Testis (tissue), 5 donors: ENCODE measurements at places on chromosomes 1 and 21. TPM values are rescaled to one million over a fixed set of nuclear protein-coding genes. Genes with fewer than 3 reads are reported as not detected.
A peak's percentile ranks its signal among the peaks of the same experiment; 100 is the strongest.

The FAM72A gene
- 4.9 TPM for total RNA-seq

- no peak for DNase-seq
Measured at GRCh38 chr1:100387657-100388350, 35.5 kb downstream of the CDC14A start.

DNA sequence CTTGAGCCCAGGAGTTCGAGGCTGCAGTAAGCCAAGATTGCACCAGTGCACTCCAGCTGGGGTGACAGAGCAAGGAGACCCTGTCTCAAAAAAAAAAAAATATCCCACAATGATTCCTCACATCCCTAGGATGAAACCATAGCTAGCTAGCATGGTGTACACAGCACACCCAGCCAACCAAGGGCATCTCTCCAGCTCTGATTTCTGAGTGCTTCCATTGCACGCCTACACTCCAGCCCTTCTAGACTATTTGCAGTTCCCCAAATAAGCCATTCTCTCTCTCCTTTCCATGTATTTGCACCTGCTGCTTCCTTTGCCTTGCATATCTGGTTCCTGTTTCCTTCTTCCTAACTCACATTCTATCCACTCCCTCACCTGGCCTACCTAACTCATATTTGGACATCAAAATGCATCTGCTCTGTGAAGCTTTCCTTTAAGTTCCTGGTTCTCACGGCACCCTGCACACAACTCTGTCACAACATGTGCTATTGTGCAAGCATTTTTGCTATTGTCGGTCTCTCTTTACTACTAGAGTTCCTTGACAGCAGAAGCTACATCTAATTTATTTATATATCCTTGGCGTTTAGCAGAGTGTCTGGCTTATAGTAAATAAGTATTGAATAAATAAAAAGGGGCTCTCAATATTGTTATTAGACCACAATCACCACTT lies 2.4 kb upstream of the ELAPOR1 start:
- DNase-seq: no peak

DNA sequence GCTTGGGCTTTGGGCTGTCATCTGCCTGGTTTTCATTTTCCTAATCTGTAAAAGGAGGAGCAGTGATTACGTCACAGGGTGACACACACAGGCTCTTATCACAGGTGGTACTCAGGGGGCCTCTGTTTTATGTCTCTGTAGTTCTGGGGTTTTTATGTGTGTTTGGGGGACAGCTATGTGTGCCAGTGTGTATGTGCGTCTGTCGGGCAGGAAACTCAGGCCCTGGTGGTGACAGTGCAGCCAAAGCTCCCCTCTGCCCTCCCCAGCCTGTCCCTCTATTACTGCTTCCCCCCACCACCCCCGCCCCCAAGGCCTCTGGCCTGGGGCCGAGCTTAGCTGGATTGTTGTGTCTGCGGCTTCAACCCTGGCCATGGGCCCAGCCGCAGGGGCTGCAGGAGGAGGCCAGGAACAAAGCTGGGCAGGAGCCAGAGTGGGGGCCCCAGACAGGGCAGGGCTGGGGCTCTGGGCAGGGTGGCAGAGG lies 13.3 kb downstream of the MFAP2 start:
- DNase-seq: peak; percentile 51
